GM13976 (cell line): ENCODE measurements at places on chromosomes 6 and 20.

- DNase-seq, result no peak
Measured at GRCh38 chr20:10910535-10911178, 236.9 kb upstream of the JAG1 start.

DNA sequence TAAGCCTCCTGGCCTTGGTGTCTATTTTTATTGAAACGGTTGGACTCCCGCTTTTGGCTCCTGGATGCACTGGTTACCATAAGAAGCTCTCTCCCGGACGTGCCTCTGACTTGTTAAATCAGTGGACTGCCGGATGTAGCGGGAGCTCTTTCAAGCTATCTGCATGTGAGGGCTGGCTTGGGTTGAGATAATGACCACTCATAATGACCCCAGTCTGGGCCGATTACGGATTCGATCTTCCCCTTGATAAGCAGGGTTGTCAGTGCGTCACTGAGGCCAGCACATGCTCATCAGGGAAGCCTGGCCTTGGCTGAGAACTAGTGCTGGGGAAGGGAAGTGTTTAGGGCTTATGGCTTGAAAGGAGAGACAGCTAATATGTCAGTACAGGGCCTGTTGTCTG is 528.1 kb downstream of the CDH26 start:
- no peak for DNase-seq

DNA sequence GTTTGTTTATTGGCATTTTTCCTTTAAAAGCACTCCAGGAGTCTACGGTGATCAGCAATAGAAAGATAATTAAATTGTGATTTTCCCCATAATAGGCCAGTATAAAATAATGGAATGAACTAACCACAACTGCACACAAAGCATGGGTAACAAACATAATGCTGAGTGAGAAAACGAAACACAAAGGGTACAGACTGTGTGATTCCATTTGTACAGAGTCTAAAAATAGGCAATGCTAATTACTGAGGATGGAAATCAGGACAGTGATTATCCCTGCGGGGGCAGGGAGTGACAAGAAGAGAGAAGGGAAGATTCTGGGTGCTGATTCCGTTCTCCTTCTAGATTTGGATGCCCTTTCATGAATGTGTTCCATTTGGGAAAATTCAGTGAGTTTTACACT is 478.1 kb downstream of the PREX1 start:
- no peak for DNase-seq

- DNase-seq, result no peak
Measured at GRCh38 chr20:848193-848592, 14.7 kb downstream of the FAM110A start.

GRCh38 chr6:39688494-39688893 is 36.7 kb downstream of the KIF6 start:
- DNase-seq, result no peak
